ENCODE measurements at places on chromosomes 2 and 18.

GRCh38 chr2:70356941-70357683 is 55.2 kb upstream of the FAM136A start:
- no peak for DNase-seq

- no peak for DNase-seq
Observed at GRCh38 chr2:230330725-230331124, 3.7 kb downstream of the SP140L start.

DNA sequence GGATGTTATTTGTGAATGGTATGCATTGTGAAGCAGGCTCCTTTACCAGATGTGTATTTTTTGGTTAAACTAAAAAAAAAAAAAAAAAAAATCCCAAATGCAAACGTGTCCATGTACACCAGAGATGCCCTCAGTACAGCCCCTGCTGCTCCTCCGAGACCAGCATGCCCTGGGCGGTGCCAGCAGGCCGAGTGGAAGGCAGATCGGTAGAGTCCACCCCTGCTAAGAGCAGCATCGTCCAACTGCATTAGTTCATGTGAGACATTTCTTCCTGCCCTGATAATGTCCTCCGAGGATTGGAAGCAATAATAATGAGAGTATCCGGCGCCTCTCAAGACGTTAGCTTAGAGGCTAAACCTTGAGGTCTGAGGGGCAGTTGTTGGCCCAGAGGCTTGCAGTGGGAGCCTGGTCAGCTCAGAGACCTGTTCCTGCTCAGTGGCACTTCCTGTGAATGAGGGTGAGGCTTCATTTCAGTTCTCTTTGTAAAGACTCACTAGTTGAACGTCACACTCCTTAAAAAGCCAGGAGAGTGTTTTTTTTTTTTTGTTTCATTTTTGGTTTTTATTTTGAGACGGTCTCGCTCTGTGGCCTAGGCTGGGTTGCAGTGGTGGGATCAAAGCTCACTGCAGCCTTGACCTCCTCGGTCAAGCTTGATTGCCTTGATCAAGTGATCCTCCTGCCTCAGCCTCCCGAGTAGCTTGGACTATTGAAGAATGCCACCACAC is 5.6 kb downstream of the SLC66A3 start:
- no peak for DNase-seq

GRCh38 chr2:169862816-169863215 is 35.6 kb downstream of the UBR3 start:
- no peak for DNase-seq

DNA sequence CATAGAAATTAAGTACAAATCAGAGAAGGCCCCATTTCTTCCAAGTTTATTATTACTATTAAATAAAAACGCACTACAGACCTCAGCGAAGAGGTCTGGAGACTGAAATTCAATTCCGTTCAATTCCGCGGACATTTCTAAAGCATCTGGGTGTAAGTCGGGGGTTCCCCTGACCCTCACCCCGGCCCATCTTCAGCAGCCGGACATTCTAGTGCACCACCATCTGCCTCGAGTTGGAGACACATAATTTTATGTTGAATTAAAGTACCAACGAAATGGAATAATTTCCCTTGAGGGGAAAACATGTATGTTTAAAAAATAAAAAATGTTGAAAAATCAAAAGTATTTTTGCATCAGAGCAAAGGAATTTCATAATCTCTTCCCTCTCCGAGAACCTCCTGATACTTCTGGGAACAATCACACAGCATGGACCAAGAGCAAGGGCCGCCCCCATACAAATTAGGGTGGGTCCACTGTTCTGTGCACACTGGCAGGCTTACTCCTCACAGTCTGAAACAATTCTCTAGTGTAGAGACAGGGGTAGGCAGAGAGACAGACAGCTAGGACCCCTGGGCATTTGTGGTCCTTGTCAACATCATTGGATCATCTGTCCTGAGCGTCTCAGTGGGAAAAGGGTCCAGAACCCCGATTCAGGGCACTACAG is 29.3 kb downstream of the MBP start:
- DNase-seq = no peak

GRCh38 chr2:10591207-10591606 is 98.6 kb downstream of the NOL10 start:
- DNase-seq = no peak

DNA sequence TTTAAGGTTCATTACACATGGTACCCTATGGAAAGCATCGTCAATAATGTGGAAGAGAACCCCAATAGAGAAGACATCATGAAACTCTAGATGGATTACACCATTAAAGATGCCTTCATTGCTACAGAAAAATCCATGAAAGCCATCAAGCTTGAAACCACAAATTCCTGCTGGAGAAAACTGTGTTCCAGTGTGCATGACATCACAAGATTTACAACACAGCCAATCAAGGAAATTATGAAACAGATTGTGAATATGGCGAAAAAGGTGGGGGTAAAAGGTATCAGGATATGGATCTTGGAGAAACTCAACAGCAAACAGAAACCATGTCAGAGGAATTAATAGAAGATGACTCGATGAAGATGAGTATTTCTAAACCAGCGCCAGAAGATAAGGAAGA is 200.0 kb downstream of the SLC4A10 start:
- DNase-seq = no peak

DNA sequence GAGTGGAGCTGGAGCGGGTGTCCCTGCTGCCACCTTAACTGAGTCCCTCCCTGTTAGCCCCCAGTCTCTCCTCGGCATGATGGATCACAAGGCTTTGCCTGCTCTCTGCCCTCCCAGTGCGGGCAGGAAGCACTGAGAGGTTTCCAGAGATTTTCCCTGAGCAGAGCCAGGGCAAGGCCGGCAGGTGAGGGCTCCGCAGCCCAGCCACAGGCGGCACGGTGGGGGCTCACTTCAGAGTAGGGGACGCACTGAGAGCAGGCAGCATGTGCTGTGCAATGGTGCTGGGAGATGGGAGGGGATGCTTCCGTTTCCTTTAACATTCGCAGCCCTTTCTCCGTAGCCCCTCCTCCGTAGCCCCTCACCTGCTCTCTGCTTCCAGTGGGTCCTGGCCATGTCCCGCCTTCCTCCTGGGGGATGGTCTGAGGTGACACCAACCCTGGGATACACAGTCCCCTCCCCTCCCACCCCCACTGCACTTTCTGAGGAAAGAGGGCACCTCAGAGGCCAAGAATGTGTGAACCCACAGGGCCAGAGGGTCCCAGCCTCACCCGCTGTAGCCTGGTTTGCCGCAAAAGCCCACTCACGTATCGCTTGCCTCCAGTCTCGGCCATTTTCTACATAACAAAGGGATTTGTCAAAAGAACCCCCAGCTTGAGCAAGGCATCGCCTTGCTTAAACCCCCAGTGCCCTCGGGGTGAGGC is 10.7 kb downstream of the KCNF1 start:
- DNase-seq = no peak

GRCh38 chr2:127498386-127498785 is 27.9 kb downstream of the IWS1 start:
- no peak for DNase-seq

DNA sequence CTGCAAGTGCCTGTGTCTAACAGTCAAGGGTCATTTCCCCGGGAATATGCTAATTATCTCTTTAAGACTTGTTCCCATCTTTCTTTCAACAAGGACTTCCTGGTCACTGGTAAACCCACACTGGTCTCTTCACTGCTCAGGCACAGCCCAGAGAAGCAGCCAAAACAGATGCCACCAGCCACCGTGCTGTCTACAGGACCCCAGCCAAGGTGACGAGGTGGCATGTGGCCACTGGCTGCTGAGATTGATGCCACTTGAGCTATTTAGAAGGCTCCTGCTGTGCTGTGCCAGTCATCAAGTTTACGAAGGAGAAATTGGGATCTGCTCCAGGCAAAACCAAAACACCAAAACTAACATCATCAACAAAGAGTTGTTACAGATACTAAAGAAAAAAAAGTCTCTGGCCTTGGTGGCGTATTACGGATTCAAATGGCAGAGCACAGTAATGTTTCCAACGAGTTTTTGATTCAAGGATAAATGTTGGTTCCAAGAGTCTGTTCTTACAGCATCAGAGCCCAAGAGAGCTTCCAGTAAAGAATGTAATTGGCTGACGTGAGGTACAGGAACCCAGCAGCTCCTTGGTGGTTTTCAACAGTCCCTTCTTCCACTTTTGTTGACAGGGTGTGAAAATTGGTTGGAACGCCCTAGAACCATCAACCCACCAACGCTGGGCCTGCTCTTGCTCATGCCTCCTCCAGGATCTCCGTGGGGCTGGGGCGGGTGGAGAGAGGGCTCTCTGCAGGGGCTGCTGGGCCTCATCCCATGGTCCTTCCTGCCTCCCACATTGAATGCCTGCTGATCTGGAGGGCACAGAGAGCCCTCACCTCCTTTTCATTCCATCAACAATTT is 63.7 kb upstream of the ZCCHC2 start:
- DNase-seq = no peak

- no peak for DNase-seq
Observed at GRCh38 chr18:48308027-48308635, 101.1 kb downstream of the ZBTB7C start.

- no peak for DNase-seq
Observed at GRCh38 chr2:156649596-156649995, 213.4 kb downstream of the GPD2 start.

GRCh38 chr2:82139979-82140611 is 1835.5 kb upstream of the LRRTM1 start:
- no peak for DNase-seq

GRCh38 chr2:31347750-31348149 is 66.8 kb downstream of the XDH start:
- DNase-seq = no peak

- peak; percentile 99 for DNase-seq
Observed at GRCh38 chr2:175207741-175208438, 26.4 kb upstream of the ATP5MC3 start.

DNA sequence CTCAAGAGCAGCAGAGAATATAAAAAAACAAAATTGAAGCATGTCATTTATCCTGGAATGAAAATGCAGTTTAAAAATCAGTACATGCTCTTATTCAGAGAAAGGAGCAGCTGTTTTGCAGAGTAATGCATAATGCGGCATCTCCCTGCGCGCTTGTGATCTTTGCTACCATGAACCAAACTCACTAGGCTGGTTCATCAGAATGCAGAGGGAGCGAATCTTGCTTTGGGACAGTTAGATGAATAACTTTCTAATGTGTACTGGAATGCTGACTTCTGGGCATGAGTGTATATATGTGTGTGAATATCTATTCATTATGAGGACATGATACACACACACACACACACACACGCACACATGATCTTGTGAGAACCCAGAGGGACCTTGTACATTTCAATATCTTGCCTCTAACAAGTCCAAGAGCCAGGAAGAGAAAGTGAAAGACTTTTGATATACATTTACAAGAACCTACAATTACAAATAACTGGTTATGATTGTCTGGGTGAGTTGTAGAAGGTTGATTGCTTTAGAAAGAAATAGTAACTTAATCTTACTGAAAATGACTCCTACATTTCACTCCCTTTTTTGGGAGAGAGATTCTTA is 54.1 kb upstream of the THOC1 start:
- no peak for DNase-seq

DNA sequence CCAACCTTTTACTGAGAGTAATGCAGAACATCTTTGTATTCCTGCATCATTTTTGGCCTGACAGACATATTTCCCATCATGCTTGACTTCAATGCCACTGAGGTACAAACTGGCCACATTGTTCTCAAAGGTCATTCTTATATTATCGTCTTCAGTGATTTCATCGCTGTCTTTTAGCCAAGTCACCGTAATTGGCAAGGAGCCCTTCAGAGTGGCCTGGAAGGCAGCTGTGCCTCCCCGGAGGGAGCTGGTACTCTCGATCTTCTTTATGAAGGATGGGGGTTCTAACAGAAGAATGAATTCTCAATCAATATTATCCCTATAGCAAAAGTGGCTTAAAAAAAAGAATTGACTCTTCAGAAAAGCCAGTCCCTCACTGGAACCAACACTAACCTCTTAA is 75.9 kb downstream of the TTN start:
- DNase-seq = no peak

GRCh38 chr18:74382481-74383017 is 66.9 kb downstream of the C18orf63 start:
- DNase-seq = no peak

- DNase-seq = no peak
Observed at GRCh38 chr18:52716973-52717372, 377.0 kb downstream of the DCC start.

DNA sequence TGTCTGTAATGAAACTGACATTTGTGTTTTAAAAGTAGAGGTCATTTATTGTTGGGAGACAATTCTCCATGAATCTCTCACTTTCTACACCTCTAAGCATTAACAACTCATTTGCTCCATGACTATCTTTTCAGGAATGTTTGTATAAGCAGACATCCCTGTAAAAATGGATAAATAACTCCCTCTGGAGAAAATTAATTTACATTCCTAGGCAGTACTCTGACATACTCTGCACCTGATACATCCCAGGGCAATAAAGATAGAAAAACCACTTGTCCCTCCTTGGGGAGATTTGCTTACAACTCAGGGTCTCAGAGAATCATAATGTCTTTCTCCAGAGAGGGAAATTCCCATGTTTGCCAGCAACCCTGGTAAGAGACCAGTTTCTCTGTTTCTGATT is 1037.7 kb upstream of the SLC39A10 start:
- DNase-seq = no peak

GRCh38 chr2:166972418-166972817 is 84.1 kb downstream of the XIRP2 start:
- no peak for DNase-seq

- no peak for DNase-seq
Observed at GRCh38 chr18:64618390-64618789, 469.5 kb upstream of the LINC00305 start.

GRCh38 chr2:72901426-72901825 is 14.2 kb downstream of the SPR start:
- DNase-seq = no peak

GRCh38 chr2:72104821-72105588 is 42.7 kb downstream of the CYP26B1 start:
- no peak for DNase-seq

- DNase-seq = no peak
Observed at GRCh38 chr2:202612145-202612544, 22.6 kb upstream of the FAM117B start.

GRCh38 chr18:3493501-3494244 is 43.7 kb downstream of the TGIF1 start:
- no peak for DNase-seq

- DNase-seq = no peak
Observed at GRCh38 chr2:17827785-17828184, 11.5 kb downstream of the MSGN1 start.

- peak; percentile 92 for DNase-seq
Observed at GRCh38 chr18:8615397-8616027, 6.3 kb downstream of the RAB12 start.

GRCh38 chr18:51226068-51226467 is 28.6 kb upstream of the MEX3C start:
- no peak for DNase-seq

- DNase-seq = no peak
Observed at GRCh38 chr18:36271153-36271552, 26.4 kb upstream of the FHOD3 start.

DNA sequence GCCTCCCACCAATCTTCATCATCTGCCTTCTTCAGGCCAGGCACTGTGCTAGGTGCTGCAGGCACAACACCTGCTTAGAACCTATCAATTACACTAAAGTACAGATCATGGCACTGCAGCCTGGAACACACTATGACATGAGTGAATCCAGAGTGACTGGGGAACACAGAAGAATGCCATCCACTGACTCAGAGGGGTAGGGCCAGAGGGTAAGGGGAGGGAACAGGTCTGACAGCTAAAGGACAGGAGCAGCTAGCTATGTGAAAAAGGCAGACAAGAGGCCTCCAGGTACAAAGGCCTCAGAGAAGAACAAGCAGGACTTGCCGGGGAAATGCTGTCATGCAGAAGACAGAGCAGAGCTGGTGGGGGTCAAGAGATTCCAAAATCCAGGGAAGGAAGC is 53.3 kb upstream of the ACAA2 start:
- no peak for DNase-seq

- no peak for DNase-seq
Observed at GRCh38 chr2:2887772-2888387, 489.7 kb downstream of the EIPR1 start.

All from NCI-H1694 (cell line).